Fibroblast of pulmonary artery (primary cell): ENCODE measurements at places on chromosomes 12 and 14.

GRCh38 chr14:88007608-88008007 is 2.7 kb downstream of the GPR65 start:
- no peak for DNase-seq

DNA sequence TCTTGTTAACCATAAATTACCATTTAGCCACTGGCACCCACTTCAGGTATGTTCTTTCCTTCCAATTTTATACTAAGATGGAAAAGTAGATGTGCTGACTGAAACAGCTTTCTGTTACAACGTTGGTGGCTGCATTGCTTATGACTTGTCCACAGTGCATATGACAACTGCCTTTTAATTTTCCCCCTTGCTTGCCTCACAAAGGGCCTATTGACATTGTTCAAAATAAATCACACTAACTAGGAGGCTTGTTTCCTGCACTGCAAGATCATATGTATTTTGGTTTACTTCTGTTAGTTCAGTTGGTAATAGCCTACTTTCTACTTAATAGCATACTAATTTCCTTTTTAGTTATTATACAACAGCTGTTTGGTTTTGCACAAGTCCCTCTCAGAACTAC is 55.4 kb downstream of the SCAF11 start:
- no peak for DNase-seq

GRCh38 chr12:67377541-67377940 is 108.4 kb downstream of the CAND1 start:
- DNase-seq: no peak

DNA sequence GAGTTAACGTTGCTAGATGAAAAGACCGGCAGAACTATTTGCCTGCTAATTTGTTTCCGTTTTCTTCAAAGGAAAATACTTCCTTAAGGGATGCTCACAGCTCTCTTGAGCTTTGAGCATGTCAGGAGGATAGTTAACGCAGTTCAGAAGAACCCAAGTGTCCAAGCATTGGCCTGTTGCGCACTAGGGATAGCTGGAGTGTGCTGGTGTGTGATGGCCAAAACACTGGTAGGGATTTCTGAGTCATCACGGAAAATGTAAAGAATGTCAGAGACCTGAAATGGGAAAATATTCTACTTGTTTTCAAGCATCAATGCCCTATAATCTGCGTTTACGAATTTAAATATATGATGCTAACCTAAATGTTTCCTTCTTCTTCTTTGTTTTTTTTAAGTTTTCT is 97.8 kb downstream of the VRK1 start:
- peak; percentile 4 for DNase-seq

DNA sequence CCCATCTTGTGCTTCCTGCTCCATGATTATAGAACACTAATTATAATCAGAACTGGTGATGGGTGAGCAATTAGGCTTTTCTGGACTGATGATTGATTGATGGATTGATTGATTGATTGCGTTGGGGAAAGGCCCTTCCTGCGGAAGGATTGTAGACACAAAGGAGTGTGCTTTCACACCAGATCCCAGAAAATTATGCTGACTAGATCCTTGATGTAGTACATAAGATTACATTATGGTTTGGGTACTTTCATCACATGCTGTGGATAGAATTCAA is 8.4 kb downstream of the PELI2 start:
- no peak for DNase-seq

GRCh38 chr14:20489093-20489994 is 16.0 kb upstream of the RNASE10 start:
- DNase-seq: peak; percentile 40

DNA sequence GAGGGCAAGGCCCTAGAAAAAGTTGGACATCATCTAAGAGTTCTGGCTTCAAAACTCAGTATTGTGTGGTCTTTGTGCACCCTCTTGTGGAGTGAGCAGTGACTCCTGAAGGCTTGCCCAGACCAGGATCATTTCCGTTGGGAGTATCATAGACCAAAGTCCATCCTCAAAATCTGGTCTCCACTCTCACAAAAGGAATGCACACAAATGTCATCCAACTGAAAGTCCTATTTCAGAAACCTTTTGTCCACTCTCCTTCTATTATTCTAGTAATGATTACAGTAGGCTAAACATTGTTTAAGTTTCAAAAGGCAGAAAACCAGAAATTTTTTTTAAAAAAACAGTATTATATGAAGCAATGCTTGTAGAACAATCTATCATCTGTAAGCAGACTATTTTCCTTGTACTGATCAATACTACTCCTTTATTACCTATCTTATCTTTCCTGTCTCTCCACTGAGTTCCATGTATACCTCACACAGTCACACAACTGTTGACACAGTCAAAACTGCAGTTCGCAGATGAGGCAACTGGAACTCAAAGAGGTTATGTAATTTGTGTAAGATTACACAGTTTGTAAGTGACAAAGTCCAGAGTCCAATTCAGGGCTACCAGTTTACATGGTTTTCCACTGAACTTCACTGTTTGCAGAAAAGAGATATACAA is 41.4 kb downstream of the COX16 start:
- DNase-seq: peak; percentile 76

GRCh38 chr12:6923003-6923732 is 4.6 kb upstream of the ATN1 start:
- no peak for DNase-seq

DNA sequence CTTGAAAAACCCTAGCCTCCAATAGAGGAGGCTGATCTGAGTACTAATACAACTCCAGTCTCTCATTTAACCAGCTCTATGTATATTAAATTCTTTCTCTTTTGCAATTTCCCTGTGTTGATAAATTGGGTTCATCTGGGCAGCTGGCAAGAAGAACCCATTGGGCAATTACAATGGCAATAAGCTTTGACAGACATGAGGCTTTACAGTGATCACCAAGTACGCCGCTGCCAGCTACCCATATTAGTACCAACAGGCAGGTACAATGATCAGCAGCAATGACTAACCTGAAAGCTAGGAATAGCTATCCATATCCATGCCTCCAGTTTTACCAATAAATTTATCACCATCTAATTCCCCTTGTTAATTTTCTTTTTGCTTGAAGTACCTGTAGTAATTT is 54.5 kb downstream of the OSBPL8 start:
- no peak for DNase-seq

DNA sequence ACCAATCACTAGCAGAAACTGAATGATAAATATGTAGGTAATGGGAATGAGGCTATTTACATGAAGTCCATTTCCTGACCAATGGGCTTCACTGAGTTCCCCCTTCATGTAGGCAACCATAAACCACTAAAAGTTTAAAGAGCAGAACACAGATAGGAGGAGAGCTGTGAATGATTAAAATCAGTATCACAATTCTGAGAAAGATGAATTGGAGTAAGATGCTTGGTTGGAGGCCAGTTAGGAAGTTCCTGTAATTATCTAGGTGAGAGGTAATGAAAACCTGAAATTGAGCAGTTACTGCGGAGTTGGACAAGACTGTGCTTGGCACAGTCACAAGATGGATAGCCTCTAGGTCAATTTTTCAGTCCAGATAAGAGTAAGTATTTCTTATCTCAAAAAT is 56.6 kb downstream of the GALNT4 start:
- no peak for DNase-seq

GRCh38 chr12:64256166-64256800 is 34.2 kb upstream of the KICS2 start:
- peak; percentile 80 for DNase-seq
